HFF-Myc (cell line): ENCODE measurements at places on chromosomes 5 and 9.

GRCh38 chr5:154478224-154478565 lies at the start of gene HAND1:
HAND1 (minus strand) TSS chr5:154478227; CDS start chr5:154478008, 219 bp downstream.
- no peak for DNase-seq

- no peak for DNase-seq
Measured at GRCh38 chr5:36202521-36202961, 39.2 kb downstream of the NADK2 start.

DNA sequence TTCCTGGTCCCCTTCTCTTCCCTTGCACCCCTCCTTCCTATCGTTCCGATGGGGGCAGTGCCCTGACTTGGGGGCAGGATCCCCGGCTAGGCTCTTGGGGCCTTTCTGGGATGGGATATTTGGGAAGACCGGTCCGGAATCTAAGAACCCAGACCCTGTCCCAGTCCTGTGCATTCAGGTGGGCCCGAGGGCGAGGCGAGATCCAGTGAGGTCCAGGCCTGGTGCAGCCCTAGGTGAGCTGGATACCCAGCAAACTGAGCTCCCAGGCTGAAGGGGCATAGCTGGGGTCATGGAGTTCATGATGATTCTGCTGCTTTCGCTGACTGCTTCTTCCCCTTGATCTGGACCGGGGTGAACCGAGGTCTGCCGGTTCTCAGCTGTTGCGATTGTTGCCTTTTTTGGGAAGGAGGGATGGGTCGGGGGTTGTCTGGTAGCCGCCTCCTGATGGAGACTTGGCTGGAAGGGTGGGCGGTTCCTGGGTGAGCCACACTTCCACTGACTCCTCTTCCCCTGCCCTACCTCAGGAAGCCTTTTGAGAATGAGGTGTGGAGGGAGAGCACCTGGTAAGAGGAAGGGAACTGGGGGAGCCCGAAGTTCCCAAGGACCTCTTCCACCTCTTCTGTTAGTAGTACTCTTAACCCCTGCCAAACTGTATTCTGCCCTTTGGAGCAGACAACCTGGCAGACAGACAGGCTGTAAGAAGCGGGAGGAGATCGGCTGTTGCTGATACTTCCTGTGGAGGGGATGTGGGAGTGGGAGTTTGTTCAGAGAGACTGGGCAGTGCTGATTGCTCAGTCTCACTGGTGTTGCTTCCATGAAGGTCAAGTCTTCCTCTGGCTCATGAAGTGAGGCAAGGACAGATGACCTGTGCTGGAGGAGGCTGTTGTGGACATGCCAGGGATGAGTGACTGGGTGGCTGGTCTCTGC lies 1.0 kb downstream of the LRRC8A start:
- DNase-seq = no peak

DNA sequence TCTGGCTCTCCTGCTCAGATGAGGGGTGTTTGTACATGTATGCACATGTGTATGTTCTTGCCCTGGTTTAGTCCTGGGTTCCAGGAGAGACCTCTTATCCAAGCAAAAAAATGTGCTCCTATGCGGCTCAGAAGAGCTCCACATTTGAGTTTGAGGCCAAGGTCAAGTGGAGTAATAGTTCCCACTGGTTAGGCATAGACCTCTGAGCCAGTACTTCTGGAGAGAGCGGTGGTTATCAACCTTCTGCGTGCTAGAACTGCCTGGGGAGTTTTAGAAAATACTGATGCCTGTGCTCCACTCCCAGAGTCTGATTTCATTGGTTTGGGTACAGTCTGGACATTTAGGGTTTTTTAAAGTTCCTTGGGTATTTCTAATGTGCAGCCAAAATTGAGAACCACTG lies 51.5 kb downstream of the LIX1 start:
- DNase-seq = no peak

DNA sequence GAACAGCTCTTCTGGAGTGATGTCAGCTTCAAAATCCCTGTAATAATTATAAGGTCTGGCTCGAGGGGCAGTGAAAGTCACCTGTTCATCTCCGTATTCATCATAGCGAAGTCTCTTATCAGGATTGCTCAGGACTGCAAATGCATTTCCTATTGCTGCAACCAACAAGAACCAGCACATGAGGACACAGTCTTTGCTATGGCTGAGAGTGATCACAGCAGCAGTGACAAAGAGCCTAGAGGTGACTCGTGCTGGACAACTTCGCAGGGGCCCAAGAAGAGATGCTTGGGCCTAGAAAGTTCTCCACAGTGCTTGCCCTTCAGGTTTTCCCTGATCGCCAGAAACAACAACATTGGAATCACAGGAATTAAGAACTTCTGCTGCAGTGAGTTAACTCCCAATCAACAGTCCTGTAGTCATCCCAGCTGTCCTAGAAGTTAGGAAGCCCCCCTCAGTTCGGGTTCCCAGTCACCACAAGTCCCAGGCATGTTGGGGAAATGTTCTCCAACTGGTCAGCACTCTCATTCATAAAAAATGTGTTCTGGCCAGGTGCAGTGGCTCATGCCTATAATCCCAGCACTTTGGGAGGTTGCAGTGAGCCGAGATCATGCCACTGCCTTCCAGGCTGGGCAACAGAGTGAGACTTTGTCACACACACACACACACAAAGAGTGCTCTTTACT lies 13.0 kb downstream of the DNAJC18 start:
- no peak for DNase-seq

GRCh38 chr9:69215774-69216485 lies 41.9 kb downstream of the TJP2 start:
- no peak for DNase-seq

- no peak for DNase-seq
Measured at GRCh38 chr5:178115814-178116142, 2.4 kb downstream of the N4BP3 start.

DNA sequence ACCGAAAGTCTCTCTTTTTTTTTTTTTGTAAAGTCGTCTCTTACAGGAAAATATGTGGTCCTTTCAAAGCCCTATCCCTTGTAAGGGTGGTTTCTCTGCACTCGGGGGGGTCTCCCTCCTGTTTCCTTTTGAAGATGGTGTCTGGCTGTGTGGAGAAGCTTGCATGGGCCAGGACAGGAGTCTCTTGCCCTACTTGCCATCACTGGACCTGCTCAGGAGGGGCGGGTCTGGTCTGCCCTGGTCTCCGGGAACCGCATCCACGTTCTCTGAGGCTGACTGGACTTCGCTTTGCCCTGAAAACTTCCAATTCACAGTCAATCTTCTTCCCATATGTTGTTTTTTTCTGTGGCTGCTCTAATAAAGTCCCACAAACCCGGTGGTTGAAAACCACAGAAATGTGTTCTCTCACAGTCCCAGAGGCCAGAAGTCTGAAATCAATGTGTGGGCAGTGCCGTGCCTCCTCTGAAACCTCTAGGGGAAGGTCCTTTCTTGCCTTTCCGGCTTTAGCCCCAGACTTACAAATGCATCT lies 92.9 kb upstream of the IER5L start:
- peak; percentile 42 for DNase-seq

GRCh38 chr5:41935544-41935943 lies 10.5 kb downstream of the FBXO4 start:
- no peak for DNase-seq

DNA sequence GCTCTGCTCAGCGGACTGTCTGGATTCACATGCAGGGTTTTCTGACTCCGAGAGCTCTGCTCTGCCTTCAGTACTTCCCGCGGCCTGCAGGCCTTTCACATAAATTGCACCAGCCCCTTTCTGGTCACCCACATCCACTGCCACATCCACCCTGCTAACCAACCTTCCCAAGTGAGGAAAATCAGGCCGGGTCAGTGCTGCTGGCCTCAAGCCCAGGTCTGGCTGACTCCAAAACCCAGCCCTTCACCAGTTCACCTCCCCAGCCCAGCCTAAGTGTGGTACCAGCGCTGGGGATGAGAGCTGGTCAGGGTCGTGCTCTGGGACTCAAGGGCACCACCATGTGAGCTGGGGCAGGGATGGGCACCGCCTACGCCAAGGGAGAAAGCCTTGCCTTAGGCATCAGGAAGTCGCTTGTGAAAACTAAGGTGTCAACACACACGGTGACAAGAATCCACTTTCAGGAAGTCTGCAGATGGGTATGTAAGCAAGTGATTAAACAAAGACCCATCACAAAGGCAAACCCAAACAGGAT lies 12.3 kb downstream of the LMAN2 start:
- DNase-seq = no peak

DNA sequence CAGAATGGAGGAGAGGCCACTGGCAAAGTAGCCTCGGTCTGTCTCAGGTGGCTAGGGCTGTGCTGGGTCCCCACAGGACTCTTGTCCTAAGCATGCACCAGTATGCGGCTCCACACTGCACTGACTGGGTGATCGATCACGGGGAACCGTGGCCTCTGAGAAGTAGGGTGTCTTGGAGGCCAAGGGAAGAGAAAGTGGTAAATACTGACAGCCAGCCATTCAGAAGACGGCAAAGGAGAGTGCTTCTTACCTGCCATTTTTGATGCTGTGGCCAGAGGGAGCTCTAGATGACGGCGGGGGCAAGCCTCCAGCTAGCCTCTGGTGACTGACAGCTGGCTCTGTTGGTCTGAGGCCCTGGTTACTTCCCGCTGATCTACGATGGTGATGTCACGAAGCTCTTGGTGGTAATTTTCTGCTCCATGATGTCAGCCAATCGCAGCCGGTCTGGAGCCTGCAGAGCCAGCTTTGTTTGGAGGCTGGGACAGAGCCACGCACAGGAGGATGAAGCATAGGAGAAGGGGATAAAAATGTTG lies 40.4 kb upstream of the GADD45G start:
- no peak for DNase-seq

GRCh38 chr9:32801530-32801929 lies 18.2 kb downstream of the TMEM215 start:
- DNase-seq = no peak

DNA sequence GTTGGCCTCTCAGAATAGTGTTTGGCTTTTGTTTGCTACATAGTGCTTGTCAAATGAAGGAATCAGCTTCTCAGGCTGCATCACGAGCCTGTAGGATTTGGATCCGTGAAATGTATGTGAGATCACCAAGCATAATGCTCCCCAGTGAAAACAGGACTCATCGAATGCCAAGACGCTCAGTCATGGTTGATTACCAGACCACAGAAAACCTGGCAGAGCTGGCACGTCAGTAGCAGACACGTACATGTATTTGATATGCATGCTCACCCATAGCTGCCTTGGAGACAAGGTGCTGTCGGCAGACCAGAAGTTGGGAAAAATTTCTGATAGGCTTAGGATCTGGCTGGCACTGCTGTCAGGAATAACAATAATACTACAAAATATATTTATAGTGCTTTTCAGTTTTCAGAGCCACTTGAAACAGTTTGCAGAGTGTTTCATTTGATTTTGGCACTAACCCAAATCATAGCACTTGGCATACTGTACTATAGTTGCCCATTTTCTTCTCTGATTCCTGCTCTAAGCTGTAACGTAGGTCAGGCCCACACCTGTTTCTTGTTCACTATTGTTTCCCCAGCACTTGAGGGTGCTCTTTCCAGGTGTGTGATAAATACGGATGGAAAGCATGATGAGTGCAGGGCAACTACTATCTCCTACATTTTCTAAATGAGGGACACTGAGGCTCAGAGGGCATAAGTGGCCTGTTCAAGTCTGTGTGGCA lies 226.1 kb downstream of the NR3C1 start:
- DNase-seq = no peak

GRCh38 chr9:114745879-114746550 lies 59.8 kb downstream of the TNFSF15 start:
- DNase-seq = no peak

DNA sequence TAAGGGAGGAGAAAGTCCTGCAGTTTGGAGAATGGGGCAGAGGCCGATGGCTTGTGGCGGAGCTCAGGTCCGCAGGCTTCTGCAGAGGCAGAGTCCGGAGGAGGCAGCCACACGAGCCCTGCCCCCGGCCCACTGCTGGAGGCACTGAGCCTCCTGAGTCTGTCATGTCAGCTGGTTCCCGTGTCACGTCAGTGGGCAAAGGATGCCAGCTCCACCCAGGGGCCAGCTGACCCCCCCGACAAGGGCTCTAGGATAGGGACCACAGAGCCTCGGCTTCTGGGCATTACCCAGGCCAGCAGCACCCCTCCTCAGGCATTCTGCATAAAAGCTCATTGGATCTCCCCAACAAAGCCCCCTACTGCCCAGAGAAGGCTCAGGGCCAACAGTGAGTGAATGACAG lies 8.5 kb downstream of the SH3PXD2B start:
- DNase-seq = no peak

DNA sequence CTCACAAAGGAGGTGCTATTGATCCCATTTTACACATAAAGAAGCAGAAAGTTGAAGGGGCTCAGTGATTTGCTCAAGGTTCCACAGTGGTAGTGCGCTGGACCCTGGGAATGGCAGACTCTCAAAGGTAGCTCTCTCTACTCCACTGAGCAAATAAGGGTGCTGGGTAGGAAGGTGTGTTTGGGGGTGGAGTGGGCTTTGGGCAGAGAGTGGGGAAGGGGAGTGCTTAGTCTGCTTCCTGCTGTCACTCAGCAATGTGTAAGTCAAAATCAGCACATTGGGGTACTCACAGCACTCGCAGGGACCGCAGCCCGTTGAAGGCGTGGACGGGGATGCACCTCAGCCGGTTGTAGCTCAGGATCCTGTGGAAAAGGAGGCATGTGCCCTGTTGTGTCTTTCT lies 142.8 kb upstream of the PANK3 start:
- no peak for DNase-seq

DNA sequence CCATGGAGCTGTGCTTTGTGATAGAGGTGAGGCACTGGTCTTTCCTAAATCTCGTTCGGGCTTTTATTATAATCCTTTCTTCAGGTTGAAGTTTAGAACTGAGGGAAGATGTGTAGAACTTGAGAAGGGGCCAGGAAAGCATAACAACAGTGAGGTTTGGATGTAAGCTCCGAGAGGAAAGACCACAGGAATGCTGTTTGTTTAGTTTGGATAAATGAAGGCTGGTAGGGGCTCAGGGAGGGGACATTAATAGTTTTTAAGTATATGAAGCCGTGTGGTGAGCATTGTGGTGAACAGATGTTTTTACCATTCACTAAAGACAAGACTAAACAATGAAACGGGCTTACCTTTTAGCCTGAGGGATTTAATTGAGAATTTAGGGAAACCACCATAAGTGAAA lies 130.8 kb downstream of the ARHGAP26 start:
- DNase-seq = peak; percentile 95

DNA sequence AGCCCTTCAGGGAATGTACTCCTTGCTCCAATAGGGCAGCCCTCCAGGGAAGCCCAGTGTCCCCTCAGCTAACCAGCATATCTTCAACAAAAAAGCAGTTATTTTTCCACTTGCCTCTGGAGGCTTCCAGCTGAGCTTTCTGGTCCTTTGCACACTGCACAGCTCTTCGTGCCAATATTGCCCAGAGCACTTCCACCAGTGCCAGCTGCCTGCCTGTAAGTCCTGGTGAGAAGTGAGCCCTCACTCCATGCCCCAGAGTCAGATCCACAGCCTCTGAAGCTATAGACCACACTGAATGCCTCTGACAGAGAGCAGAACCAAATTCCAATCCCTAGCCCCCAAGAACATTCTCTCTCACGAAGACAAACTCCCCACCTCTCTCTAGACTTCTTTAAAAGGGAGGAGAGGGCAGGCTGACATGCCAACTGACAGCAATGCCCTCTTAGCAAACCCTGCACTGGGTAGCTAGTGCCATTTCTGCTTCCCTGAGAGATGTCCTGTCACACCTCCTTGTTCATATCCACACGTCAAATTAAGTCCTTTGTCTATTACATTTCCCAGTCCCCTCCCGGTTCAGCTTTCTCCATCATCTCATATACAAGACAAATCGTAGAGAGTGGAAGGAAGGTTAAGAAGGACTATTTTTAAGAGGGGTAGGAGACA lies 12.7 kb upstream of the HEXB start:
- no peak for DNase-seq
